ENCODE measurements at places on chromosomes 6 and 20.

DNA sequence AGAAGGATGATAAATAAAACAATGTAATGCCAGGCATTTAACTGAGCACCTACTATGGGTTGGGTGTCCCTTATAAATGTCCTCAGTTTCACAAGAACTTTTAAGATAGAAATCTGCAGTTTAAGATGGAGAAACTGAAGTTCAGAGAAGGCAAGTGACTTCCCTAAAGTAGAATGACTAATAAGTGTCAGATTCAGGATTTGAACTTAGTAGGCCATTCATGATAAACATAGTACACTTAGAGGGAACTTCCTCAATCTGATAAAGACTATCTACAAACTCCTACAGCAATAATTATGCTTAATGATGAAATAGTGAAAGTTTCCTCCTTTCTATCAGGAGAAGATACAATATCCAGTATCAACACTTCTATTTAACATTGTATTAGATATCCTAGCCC lies 43.9 kb downstream of the NCR2 start:
- DNase-seq: no peak

GRCh38 chr20:36547186-36548005 lies 6.1 kb downstream of the MYL9 start:
- no peak for DNase-seq

- DNase-seq: no peak
Measured at GRCh38 chr6:107728564-107728897, 95.6 kb downstream of the SCML4 start.

GRCh38 chr20:53303413-53303760 lies 290.3 kb downstream of the ZNF217 start:
- no peak for DNase-seq

GRCh38 chr6:163764565-163764964 lies 350.0 kb downstream of the QKI start:
- no peak for DNase-seq

DNA sequence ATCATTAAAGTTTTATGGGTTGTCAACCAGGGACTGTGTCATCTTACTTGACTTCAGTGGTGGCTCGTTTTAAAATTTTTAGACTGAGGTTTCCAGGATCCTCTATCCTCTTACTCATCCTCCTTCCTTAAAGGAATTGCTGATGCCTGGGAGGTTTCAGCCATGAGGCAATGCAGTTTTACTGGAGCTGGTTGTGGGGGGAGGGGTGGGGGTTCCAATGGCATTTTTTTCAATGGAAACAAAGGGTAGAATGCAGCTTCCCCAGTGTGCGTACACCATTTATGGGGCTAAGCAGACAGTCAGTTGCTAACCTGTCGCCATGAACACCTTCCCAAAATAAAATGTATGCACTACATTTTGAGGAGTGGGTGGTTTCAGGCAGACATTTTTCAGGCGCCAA lies 88.0 kb downstream of the METTL24 start:
- DNase-seq: no peak
